ENCODE measurements at places on chromosomes 3 and 15. TPM values are rescaled to one million over a fixed set of nuclear protein-coding genes. Genes with fewer than 3 reads are reported as not detected.

- H3K36me3 ChIP-seq = no peaks in the 10 kb centered on the region
- H3K27me3 ChIP-seq = no peaks in the 10 kb centered on the region
- peak; percentile 77 for DNase-seq
Observed at GRCh38 chr3:41200669-41201021, 1.3 kb downstream of the CTNNB1 start.

Gene RAB5A
- total RNA-seq = 69.1 TPM

Gene LPCAT4
- total RNA-seq = 11.9 TPM

DNA sequence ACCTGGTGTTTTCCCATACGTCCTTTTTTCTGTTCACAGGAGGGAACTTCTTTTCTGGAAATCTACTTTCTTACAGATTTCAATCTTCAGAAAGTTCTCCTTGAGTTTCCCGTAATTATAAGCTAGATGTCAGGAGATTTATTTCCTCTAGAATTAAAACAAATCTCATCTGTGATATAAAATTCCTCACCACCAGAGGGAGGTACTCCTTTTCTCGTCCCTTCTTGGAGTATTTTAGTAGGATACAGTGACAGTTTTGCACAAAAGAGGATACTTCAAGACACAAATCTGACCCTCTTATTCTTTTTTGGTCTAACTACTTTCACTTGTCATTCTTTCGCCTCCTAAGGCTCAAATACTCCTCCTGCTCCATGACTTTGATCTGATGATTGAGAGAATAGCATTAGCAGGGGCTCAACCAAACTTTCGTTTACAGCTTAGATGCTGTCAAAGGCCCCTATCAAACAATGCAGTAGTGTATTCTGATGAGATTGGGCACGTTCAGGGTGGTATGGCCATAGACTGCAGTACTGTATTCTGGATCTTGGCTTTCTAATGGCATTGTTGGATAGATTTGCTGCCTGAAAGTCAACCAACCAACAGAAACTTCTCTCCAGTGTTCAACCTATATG, 38.0 kb downstream of the TMEM41A start:
- no peak overlapping the region for H3K27ac ChIP-seq
- no peaks in the 10 kb centered on the region for H3K4me1 ChIP-seq
- no peak overlapping the region for H3K4me3 ChIP-seq
- peak; percentile 46 for DNase-seq
- no peaks in the 10 kb centered on the region for H3K36me3 ChIP-seq

- no peak overlapping the region for H3K27ac ChIP-seq
- DNase-seq = no peak
- H3K36me3 ChIP-seq = peaks cover 19% of the 10 kb centered on the region
- no peak overlapping the region for H3K4me3 ChIP-seq
- H3K4me1 ChIP-seq = no peaks in the 10 kb centered on the region
Observed at GRCh38 chr3:53303957-53304356, 43.4 kb downstream of the DCP1A start.

- H3K4me3 ChIP-seq = no peak overlapping the region
- H3K27me3 ChIP-seq = peaks cover 11% of the 10 kb centered on the region
- no peak for DNase-seq
- no peak overlapping the region for H3K27ac ChIP-seq
Observed at GRCh38 chr3:151230646-151231045, 27.6 kb upstream of the GPR171 start.

DNA sequence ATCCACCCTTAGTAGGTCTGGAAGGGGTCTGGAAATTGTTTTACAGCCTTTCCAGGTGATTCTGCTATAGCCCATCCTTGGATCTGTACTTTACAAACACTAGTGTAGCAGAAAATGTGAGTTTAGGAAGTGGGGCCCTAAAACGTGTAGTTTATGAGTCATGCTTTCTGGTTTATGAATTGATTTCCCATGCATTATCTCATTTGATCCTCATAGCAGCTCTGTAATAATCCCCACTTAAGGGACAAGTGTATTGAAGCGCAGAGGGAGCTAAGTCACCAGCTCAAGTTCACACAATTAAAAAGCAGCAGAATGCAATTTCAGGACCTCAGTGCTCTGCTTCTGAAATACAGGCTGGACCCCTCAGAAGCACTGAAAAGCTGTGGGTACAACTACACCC, 22.7 kb upstream of the STARD5 start:
- no peaks in the 10 kb centered on the region for H3K36me3 ChIP-seq
- H3K4me3 ChIP-seq = no peak overlapping the region
- H3K4me1 ChIP-seq = no peaks in the 10 kb centered on the region
- no peak for DNase-seq
- H3K27ac ChIP-seq = no peak overlapping the region

DNA sequence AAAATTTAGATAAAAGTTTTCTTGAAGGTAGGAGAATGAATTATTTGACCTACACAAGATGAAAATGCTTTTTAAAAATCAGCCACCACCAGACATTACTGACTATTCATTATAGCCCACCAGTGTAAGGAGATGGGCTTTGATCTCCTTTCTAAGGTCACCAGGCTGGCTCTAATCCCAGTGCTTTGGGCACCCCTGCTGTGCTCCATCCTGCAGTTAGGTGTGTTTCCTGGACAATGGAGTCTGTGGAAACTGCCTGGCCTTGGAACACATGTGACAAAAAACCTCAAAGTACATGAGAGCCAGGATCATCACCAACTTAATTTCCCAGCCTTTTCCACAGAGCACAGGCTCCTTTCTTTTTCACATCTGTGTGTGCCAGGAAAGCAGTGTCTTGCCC, 260.9 kb downstream of the CHST2 start:
- no peaks in the 10 kb centered on the region for H3K27me3 ChIP-seq
- H3K4me3 ChIP-seq = no peak overlapping the region
- H3K27ac ChIP-seq = no peak overlapping the region
- H3K4me1 ChIP-seq = no peaks in the 10 kb centered on the region

Gene PDZRN3
- total RNA-seq = 18.3 TPM

Gene SENP7
- total RNA-seq = 11.2 TPM

DNA sequence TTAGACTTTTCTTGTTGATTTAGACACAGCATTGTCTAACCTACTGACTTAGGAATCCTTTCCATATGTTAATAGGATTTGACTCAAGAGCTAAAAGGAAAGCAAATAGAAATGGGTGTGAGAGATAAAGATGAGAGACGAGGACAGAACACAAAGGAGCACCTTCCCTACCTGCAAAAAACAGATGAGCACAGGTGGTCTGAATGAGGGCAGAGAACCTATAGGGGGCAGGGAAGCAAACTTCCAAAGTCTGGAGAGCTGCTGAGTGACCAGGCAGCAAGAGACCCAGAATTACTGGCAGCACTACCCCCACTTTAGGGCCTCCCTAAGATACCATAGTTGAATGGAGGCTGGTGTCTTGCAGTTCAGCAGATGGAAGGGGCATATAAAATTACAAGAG, 98.1 kb upstream of the CTNNB1 start:
- no peak overlapping the region for H3K4me3 ChIP-seq
- no peaks in the 10 kb centered on the region for H3K4me1 ChIP-seq
- DNase-seq = no peak
- H3K27ac ChIP-seq = no peak overlapping the region

Gene ADAMTS9
- 2.7 TPM for total RNA-seq

Gene XCR1
- not detected for total RNA-seq

DNA sequence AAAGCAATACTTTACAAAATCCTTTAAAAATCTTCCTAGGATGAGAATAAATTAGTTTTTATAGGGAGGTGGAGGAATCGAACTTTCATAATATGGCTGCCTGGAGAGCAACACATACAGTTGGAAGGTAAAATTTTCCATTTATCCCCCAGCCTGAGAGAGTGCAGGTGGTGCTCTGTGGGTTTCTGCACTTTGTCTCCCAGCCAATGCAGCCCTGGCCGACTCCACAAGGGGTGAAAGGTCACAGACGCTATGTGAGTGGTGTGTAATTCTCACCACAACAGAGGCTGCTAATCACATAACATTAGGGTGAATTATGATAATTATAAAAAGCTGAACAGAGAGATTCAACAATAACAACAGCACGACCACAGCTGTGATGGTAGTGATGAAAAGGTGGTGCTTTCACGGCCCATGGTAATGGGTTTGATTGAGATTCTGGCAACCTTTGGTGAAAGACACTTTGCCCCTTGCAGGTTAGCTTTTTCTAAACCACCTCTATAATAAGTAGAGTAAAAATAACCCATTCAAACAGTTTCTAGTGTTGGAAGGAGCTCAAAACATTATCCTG, 30.1 kb upstream of the NANOGP8 start:
- H3K27ac ChIP-seq = no peak overlapping the region
- H3K36me3 ChIP-seq = no peaks in the 10 kb centered on the region
- H3K27me3 ChIP-seq = peaks cover 3% of the 10 kb centered on the region
- no peak for DNase-seq
- H3K4me1 ChIP-seq = no peaks in the 10 kb centered on the region
- H3K4me3 ChIP-seq = no peak overlapping the region

- no peaks in the 10 kb centered on the region for H3K27me3 ChIP-seq
- no peak for DNase-seq
- H3K36me3 ChIP-seq = no peaks in the 10 kb centered on the region
- H3K4me3 ChIP-seq = no peak overlapping the region
- no peaks in the 10 kb centered on the region for H3K4me1 ChIP-seq
Observed at GRCh38 chr3:139970526-139970925, 35.5 kb downstream of the CLSTN2 start.

Gene CCR8
- not detected for total RNA-seq

GRCh38 chr15:59104912-59105732, at the start of gene CCNB2:
CCNB2 (plus strand) TSS chr15:59105146; CDS start chr15:59105269, 123 bp downstream.
- H3K27me3 ChIP-seq = no peaks in the 10 kb centered on the region
- H3K4me3 ChIP-seq = peak within 1 kb of the TSS; percentile 86
- H3K36me3 ChIP-seq = peaks cover 10% of the 10 kb centered on the region
- H3K4me1 ChIP-seq = peaks cover 10% of the 10 kb centered on the region
- DNase-seq = peak; percentile 97
- peak within 1 kb of the TSS; percentile 56 for H3K27ac ChIP-seq

DNA sequence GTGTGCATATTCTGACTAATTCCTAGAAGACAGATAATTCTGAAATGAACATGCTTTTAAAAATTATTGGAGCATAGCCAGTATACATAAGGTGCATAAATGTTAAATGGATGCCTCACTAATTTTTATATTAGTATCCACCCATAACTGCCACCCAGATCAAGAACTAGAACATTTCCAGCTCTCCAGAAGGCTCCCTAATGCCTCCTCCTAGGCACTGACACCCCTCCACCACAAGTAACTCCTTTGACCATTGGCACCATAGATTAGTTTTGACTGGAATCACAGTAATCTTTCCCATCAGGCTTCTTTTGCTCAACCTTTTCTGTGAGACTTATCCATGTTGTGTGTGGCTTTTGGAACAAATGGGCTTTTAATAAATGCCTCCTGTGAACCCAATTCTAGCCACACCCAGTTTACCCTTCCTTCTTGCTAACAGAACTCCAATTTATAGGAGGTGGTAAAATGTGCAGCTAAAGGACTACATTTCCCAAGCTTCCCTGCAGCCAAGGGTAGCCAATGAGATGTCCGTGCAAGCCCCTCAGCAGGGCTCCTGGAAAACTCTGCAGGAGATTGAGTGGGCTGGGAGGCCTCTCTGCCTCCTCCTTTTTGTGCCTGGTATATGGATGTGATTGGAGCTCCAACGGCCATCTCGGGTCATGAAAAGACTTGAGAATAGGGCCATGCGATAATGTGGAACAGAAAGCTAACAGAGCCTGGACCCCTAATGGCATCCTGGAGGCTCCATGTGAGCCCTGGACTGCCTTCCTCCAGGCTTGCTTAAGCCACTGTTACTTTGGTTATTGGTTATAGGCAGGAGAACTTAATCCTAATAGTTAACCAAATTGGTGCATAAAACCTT, 322.6 kb upstream of the TLE3 start:
- H3K4me3 ChIP-seq = no peak overlapping the region
- peaks cover 90% of the 10 kb centered on the region for H3K27me3 ChIP-seq
- H3K4me1 ChIP-seq = no peaks in the 10 kb centered on the region
- no peak overlapping the region for H3K27ac ChIP-seq
- DNase-seq = no peak

Gene BCL6
- total RNA-seq = 40.2 TPM

GRCh38 chr15:41292521-41292920, 39.9 kb downstream of the OIP5 start:
- H3K36me3 ChIP-seq = peaks cover 25% of the 10 kb centered on the region
- H3K27ac ChIP-seq = no peak overlapping the region
- H3K4me1 ChIP-seq = no peaks in the 10 kb centered on the region
- no peak for DNase-seq
- H3K4me3 ChIP-seq = no peak overlapping the region
- H3K27me3 ChIP-seq = no peaks in the 10 kb centered on the region

- no peaks in the 10 kb centered on the region for H3K27me3 ChIP-seq
- no peak for DNase-seq
- H3K4me3 ChIP-seq = no peak overlapping the region
- peaks cover 31% of the 10 kb centered on the region for H3K4me1 ChIP-seq
- H3K27ac ChIP-seq = no peak overlapping the region
- no peaks in the 10 kb centered on the region for H3K36me3 ChIP-seq
Observed at GRCh38 chr3:12197475-12197874, 38.8 kb upstream of the TIMP4 start.

Gene RTP3
- not detected for total RNA-seq

Gene KCNH8
- not detected for total RNA-seq

DNA sequence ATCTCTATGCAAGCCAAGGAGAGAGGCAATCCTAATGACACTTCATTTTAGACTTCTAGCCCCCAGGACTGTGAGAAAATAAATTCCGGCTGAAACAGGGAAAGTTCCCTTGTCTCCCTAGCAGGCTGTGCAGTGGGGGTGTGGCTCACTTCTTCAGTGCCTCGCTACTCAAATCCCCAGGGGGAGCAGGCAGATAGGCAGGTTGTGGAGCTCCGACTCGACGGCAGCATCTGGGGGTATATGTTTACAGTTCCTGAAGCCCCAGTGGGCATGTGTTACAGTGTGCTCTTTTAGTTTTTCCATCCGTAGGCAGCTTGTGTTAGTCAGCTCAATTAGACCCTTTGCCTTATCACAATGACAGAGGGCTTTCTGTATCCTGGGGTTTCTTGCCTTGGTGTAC, 836.5 kb downstream of the PDCD6IP start:
- H3K36me3 ChIP-seq = no peaks in the 10 kb centered on the region
- no peaks in the 10 kb centered on the region for H3K27me3 ChIP-seq
- H3K4me3 ChIP-seq = no peak overlapping the region

Gene CCR1
- total RNA-seq = 1.1 TPM

GRCh38 chr3:55006244-55006676, 78.4 kb upstream of the LRTM1 start:
- no peaks in the 10 kb centered on the region for H3K36me3 ChIP-seq
- no peak overlapping the region for H3K27ac ChIP-seq
- H3K27me3 ChIP-seq = no peaks in the 10 kb centered on the region
- H3K4me1 ChIP-seq = peaks cover 3% of the 10 kb centered on the region

DNA sequence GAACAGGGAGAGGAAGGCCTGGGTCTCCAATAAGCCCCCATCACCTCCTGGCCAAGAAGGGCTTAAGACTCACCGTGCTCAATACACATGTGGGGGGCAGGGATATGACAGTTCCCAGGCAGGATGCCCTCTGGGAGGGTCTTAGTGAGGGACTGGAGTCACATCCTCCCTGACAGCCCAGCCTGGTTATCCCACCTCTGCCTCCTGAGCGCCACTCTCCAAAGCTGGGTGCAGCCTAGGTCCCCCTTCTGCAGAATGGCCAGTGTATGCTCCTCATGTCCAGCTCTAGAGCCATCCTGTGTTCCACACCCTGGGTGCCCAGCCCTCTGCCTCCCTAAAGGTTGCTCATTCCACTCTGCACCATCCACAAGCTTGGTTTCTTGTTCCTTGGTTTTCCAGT, 1.2 kb upstream of the SHISA5 start:
- DNase-seq = peak; percentile 39
- no peak overlapping the region for H3K4me3 ChIP-seq
- H3K27me3 ChIP-seq = no peaks in the 10 kb centered on the region

Data from osteoblast (primary cell).